ENCODE measurements at places on chromosomes 12 and 14.

GRCh38 chr14:101352567-101352966 is 208.7 kb upstream of the DIO3 start:
- DNase-seq, result no peak

DNA sequence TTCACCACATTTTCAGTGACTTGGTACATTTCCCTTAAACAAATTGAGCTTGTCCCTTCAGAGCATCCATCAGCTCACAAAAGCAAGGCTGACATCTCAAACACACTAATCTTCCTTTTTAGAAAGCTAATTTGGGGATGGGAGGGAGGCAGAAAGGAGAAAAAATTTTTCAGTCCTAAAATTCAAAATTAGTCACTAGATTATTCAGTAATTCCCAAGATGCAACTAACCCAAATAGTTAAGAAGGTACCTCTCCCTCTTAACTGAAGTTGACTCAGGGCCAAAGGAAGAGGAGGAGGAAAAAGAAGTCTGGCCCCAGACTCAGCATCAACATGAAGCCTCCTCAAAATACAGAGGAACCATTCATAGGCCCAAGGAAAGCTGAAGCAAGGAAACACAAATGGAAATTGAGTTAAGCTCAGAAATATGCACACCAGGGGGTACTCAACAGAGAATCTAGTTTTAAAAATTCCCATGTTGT is 21.7 kb downstream of the CBX5 start:
- DNase-seq, result no peak

DNA sequence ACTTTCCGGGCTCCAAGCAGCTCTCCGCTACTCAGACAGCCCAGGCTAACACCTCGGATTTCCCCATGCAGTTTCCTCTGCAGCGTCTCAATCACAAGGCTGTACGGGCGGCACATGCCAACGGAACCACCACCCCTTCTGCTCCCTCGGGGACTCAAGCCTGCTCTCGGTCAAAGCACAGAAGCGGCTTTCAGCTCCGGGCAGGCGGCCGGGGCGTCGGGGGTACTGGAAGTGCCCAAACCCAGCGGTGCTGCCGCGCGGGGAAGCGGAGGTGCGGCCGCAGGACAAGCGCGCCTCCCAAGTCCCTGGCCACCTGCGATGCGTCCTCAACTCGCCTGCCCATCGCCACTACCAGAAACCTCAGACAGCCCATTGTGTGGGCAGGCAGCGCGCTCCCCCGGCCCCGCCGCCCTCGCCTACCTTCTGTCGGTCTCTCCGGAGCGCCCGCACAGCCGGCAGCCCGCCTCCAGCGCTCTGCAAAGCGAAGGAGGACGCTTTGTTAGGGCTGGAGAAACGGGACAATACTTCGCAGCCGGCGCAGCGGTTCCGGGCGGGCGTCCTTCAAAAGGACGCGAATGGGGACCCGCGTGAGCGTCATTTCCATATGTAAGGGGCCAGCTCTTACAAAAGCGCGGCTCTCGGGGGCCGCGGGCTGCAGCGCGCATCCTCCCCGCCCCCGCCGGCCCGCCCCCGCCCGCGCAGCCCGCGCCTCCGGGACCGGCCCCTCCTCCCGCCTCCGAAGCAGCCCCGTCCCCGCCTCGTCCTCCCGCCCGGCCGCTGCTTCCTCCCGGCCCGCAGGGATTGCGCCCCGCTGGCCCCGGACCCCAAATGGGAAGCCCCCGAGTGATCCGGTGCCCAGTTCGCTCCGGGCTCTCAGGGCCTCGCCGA is 674 bp downstream of the NIN start:
- peak; percentile 56 for DNase-seq

DNA sequence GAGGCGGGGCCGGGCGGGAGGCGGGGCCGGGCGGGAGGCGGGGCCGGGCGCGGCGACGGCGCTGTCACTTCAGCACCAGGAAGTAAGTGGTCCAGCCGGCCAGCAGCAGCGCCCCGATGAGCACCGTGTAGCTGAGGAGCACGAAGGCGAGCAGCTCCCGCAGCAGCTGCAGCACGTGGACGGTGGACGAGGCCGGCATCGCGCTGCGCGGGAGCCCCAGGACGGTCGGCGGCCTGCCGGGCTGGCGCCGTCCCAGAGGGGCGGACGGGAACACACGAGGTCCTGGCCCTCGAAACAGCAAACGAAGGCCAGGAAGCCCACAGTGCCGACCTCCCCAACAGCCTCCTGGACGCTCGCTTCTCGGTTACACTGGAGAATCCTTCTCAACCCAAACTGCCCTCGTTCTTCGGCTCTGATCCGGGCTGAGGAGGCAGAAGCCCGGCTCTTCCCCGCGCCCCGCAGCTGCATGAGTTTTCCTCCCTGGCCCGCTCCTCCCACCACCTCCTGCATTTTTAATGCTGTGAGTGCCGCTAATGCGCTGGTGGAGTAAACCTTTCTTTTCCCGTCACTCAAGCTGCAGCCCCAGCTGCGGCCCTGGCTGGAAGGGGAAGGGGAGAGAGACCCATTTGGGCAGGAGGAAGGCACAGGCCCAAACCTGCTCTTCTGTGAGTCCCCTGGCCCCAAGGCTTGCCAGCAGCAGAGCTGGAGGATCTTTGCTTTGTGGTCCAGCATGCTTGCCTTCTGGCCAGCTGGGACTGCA is 694 bp upstream of the DIABLO start:
- no peak for DNase-seq

GRCh38 chr12:95622879-95623278 is 71.6 kb upstream of the USP44 start:
- DNase-seq, result no peak

DNA sequence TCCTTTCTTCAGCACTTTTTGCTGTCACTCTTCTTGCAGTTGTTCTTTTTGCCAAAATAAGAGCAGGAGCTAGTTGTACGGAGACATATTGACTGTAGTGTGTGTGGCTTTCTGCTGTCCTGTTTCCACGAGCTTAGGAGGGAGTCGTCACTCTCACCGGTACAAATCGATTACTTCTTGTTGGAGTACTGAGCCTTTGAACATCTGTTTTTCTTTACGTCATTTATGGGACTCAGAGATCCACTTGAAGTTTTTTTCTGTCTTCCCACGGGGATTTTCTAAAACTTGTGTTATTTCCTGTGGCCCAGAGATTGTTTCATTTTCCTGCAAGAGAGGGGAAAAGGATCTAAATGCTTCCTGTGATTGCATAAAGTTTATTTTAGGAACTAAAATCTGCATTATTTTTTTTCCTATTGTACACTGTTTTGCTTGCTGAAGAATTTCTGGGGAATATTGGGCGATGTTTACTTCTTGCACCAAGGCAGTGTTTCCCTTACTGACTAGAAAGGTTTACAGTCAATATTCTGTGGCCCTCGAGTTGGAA is 199.8 kb upstream of the ARHGAP5 start:
- DNase-seq, result peak; percentile 17

DNA sequence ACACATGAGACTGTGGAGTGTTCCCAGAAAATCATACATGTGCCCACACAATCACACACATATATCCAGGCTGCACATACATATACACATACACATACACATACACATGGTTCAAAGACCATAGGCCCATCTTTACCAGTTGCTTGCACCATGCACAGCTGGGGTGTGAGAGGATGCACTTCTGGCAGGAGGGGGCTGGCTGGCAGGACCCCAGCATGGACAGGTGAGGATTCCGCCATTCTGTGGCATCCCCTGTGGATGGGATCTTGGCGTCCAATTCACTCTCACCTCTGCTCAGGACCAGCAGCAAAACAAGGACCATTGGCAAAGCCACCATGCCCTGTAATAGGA is 7.0 kb downstream of the ITGB7 start:
- DNase-seq, result no peak

DNA sequence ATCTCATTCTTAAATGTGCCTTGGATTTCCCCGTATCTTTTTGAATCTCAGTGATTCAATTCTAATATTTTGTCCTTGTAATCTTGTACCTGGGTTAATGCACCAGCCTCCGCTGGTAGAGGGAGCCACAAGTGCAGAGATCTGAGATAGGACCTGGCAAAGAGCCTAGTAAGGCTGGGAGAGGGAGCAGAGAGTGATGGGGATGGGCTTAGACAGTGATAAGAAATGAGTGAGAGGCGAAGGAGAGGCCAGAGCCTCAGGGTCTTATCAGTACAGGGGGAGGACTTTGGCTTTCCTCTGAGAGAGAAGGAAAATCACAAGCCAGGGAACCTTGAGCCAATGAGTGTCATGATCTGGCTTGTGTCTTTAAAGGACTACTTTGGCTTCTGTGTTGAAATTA is 30.5 kb upstream of the LMNTD1 start:
- DNase-seq, result peak; percentile 83

All from umbilical cord (tissue), 2 donors.